ENCODE measurements at places on chromosomes 2 and 18.

DNA sequence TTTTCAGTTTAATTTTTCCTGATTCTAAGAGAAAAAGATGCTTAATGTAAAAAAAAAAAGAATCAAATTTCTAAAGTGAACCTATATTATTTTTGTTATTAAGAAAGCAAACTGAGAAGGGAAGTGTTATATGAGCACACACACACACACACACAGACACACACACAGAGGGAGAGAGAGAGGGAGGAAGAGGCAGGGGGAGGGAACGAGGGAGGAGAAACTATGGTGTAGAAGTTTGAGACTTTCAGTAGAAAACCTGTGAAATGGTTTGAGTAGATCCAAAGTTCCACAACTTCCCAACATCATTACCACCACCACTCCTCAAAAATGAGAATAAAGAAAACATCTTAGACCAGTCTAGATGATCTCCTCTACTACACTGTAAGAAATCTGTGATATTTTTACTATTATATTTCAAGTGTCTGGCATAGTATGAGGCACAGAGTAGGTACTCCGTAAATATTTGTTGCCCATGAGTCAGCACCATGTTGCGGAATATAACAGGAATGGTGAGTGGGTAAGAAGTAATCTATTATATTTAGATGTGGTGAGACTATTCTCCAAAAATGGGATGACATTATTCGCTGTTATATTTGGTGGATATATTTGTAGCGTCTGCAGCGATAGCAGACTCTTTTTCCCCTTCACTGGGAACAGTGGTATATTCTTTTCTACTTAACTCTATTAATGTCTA lies 149.4 kb upstream of the DNMT3A start:
- DNase-seq: no peak

- DNase-seq: no peak
Measured at GRCh38 chr2:37350034-37350433, 5.6 kb downstream of the QPCT start.

DNA sequence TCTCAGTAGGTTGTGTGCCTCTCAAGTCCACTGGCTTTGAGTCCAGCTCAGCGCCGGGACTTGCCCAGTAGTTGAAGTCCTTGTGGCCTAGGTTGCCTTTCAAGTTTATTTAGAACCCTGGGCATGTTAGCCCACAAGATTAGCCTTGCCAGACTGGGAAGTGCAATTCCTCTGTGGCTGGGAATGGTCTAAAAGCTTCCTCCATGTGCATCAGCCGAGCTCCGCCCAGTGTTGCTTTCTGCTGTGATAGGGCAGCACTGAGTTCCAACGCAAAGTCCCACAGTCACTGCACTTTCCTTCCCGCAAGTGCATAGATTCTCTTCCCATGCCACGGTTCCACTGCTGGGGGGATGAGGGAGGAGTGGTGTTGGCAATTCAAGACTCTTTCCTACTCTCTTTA lies 308.9 kb upstream of the THUMPD2 start:
- no peak for DNase-seq

DNA sequence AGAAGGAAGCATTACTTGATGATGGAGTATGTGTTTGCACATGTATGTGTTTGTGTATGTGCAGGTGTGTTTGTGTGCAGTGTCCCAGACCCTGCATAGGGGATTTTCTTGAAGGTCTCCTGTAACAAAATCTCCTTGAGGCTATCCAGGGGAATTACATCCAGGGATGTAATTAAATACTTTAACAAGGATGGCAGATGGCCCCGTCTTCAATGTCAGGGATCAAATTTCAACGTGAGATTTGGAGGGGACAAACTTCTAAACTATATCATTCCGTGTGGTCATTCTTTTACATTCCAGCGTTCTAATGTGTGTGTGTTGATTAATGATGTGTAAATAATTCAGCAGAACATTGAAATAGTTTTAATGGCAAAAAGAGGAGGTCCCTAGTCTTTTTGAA lies 3.3 kb downstream of the UGT1A9 start:
- no peak for DNase-seq
